ENCODE measurements at places on chromosomes 1 and 21. TPM values are rescaled to one million over a fixed set of nuclear protein-coding genes. Genes with fewer than 3 reads are reported as not detected.

GRCh38 chr1:47181955-47182675 lies 7.7 kb downstream of the PDZK1IP1 start:
- H3K27ac ChIP-seq: no peak overlapping the region
- no peak overlapping the region for H3K4me3 ChIP-seq
- H3K4me1 ChIP-seq: peaks cover 11% of the 10 kb centered on the region
- no peaks in the 10 kb centered on the region for H3K36me3 ChIP-seq

DNA sequence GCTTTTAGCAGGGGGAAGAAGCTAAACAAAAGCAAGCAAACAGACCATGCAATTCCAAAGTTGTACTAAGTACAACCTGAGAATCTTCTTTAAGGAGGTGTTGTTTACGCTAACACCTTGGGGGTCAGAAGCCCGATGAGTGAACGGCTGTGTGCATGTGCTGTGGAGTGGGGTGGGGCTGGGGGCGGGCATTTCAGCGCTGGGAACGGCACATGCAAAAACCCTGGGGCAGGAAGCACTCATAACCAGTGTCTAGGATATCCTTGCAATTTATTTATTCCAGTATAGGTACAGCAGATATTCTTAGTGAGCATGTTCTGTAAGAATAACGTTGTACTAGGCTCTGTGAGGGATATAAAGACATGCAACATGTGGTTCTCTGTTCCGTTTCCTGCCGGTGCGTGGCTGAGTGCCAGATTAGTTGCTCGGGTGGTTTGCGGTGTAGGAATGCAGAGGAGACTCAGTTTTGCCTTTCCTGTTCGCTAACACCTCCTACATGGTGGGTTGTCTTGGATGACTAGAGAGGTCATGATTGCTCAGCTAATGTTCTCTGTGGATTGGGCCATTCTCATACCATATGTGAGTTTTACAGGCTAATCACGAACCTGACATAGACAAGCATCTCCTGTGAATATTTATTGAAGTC lies 3.7 kb downstream of the FASLG start:
- DNase-seq: peak; percentile 32
- H3K4me3 ChIP-seq: no peak overlapping the region
- H3K27me3 ChIP-seq: no peaks in the 10 kb centered on the region
- no peak overlapping the region for H3K27ac ChIP-seq
- H3K4me1 ChIP-seq: no peaks in the 10 kb centered on the region

GRCh38 chr1:37038227-37039093 lies 4.1 kb upstream of the GRIK3 start:
- peaks cover 69% of the 10 kb centered on the region for H3K27me3 ChIP-seq
- no peak overlapping the region for H3K4me3 ChIP-seq
- peak; percentile 25 for DNase-seq
- H3K36me3 ChIP-seq: no peaks in the 10 kb centered on the region
- H3K27ac ChIP-seq: no peak overlapping the region

- DNase-seq: no peak
- no peaks in the 10 kb centered on the region for H3K36me3 ChIP-seq
- no peak overlapping the region for H3K4me3 ChIP-seq
- no peak overlapping the region for H3K27ac ChIP-seq
- H3K4me1 ChIP-seq: no peaks in the 10 kb centered on the region
These were observed 47.8 kb downstream of the UMODL1 start for GRCh38 chr21:42118901-42119300.

DNA sequence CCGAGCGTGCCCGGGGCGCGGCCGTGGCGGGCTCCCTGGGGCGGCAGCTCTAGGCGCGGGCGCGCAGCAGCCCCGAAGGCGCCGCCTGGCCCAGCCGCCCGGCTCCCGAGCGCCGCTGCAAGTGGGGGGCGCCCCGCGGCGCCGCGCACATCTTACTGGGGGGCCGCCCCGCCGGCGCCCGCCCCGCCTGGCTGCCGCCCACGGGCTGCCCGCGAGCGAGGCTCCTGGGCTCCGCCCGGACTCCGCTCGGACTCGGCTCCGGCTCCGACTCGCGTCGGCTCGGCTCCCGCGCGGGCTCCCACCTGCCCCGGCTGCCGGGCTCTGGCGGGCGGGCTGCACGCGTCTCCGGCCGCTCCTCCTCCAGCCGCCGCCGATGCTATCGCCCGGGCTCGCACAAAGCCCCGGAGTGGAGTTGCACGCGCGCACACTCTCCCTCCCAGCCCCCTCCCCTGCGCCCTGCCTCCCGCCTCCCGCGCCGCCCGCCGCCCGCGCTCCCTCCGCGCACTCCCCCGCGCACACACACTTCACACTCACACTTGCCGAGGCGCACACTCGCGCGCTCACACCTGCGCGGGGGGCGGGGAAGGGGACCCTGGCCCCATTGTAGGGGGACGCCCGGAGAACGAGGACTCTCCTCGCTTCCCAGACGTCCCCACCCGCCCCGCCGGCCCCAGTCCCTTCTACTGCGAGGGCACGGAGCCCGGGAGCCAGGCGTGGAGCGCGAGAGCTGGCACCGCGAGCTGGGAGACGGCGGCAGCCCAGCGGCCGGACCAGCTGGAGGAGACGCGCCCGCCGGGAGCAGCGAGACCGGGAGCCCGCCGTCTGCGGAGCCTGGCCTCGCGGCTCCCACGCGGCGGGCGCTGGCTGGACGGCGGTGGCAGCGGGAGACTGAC lies at the start of gene GRIK3:
Gene GRIK3 (minus strand): TSS at position 395 of the 893 bp plus-strand sequence. CDS start 407 bp downstream, outside the sequence.
- H3K27me3 ChIP-seq: peaks cover 79% of the 10 kb centered on the region
- no peak within 1 kb of the TSS for H3K4me3 ChIP-seq
- no peaks in the 10 kb centered on the region for H3K4me1 ChIP-seq
- no peak for DNase-seq

GRCh38 chr1:87284456-87285240 lies 44.0 kb upstream of the LMO4 start:
- no peak overlapping the region for H3K27ac ChIP-seq
- no peak for DNase-seq
- H3K27me3 ChIP-seq: no peaks in the 10 kb centered on the region
- no peak overlapping the region for H3K4me3 ChIP-seq

GRCh38 chr21:44740742-44741141 lies 29.4 kb upstream of the TSPEAR start:
- no peaks in the 10 kb centered on the region for H3K27me3 ChIP-seq
- no peak overlapping the region for H3K4me3 ChIP-seq
- no peaks in the 10 kb centered on the region for H3K4me1 ChIP-seq
- no peaks in the 10 kb centered on the region for H3K36me3 ChIP-seq
- no peak for DNase-seq
- no peak overlapping the region for H3K27ac ChIP-seq

DNA sequence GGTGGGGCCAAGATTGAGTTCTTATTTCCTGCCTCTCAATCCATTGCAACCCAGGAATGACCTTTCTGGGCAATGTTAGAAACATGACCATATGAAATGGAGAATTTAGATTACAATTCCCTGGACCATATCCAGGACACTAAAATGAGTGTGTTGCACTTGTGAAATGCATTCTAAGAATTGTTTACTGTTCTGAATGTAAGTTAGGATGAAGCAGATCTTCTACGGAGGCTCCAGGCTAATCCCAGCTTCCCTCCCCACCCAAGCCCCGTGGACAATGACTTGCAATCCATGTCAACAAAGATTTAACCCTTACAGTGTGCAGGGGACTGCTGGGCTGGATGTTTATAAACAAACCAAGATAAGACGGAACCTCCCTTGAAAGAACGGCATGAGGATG lies 31.7 kb upstream of the HAO2 start:
- H3K4me3 ChIP-seq: no peak overlapping the region
- H3K4me1 ChIP-seq: no peaks in the 10 kb centered on the region
- DNase-seq: no peak
- no peak overlapping the region for H3K27ac ChIP-seq
- H3K36me3 ChIP-seq: no peaks in the 10 kb centered on the region

- no peak for DNase-seq
- H3K27ac ChIP-seq: no peak overlapping the region
- no peaks in the 10 kb centered on the region for H3K36me3 ChIP-seq
These were observed 22.9 kb downstream of the SAMSN1 start for GRCh38 chr21:14523234-14523633.

DNA sequence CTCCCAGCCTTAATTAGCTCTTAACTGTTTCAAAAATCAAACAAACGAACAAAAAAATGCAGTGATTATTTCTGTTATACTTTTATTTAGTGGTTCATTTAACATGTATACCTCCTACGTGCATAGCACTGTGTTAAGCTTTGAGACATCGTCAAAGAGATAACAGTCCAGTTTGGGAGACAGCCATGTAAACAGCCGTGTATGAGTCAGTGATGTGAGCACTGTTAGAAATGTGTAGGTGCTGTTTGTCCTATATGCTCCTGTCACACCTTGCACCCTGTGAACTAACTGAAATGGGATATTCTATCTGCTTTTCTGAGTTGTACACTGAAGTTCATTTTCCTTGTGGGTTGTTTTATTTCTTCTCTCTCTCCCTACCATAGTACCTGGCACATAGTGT lies 109.7 kb upstream of the CACYBP start:
- H3K27me3 ChIP-seq: no peaks in the 10 kb centered on the region
- H3K4me3 ChIP-seq: no peak overlapping the region
- H3K27ac ChIP-seq: no peak overlapping the region
- DNase-seq: no peak
- H3K36me3 ChIP-seq: no peaks in the 10 kb centered on the region
- no peaks in the 10 kb centered on the region for H3K4me1 ChIP-seq

- H3K4me3 ChIP-seq: no peak overlapping the region
These were observed 458.5 kb upstream of the DEPDC1 start for GRCh38 chr1:68955424-68955823.

DNA sequence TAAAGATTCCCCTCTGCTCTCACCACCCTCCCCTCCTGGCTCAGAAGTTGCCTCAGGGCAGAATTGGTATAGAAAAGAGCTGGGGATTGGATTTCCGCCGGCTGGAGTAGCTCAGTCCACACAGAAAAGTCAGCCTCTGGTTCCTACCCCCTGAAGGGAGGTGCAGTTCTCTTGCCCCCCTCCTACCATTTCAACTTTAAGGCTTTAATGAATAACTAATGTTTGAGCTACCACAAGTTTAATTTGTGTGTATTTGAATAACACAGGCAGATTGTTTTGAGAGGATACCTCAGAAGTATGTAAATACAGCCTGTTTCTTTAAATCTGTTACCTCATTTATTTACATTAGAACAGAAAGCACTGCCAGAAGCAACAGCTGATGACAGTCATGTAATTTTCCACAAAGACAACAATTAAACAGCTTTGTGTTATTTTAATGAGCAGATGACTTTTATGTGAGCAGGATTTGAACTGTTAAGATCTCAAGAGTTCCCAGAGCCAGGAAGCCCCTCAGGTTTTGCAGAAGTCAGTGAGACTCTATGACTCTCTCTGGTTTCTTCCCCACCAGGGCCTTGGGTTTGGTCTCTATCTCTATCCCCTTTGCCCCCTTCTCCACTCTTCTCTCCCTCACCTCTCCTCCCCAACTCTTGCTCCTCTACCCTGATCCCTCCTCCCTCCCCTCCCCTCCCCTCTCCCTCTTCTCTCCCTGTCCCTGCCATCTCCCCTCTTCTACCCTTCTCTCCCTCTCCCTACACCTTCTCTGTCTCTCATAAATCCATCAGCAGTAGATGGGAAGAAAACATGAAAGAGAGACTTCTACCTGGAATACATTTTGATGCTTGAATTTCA lies 26.3 kb downstream of the DUSP10 start:
- peaks cover 17% of the 10 kb centered on the region for H3K4me1 ChIP-seq
- no peaks in the 10 kb centered on the region for H3K36me3 ChIP-seq
- H3K4me3 ChIP-seq: no peak overlapping the region
- no peaks in the 10 kb centered on the region for H3K27me3 ChIP-seq
- no peak for DNase-seq

GRCh38 chr1:118113261-118113660 lies 71.8 kb downstream of the SPAG17 start:
- no peaks in the 10 kb centered on the region for H3K36me3 ChIP-seq
- H3K4me1 ChIP-seq: no peaks in the 10 kb centered on the region
- no peaks in the 10 kb centered on the region for H3K27me3 ChIP-seq
- no peak overlapping the region for H3K4me3 ChIP-seq

DNA sequence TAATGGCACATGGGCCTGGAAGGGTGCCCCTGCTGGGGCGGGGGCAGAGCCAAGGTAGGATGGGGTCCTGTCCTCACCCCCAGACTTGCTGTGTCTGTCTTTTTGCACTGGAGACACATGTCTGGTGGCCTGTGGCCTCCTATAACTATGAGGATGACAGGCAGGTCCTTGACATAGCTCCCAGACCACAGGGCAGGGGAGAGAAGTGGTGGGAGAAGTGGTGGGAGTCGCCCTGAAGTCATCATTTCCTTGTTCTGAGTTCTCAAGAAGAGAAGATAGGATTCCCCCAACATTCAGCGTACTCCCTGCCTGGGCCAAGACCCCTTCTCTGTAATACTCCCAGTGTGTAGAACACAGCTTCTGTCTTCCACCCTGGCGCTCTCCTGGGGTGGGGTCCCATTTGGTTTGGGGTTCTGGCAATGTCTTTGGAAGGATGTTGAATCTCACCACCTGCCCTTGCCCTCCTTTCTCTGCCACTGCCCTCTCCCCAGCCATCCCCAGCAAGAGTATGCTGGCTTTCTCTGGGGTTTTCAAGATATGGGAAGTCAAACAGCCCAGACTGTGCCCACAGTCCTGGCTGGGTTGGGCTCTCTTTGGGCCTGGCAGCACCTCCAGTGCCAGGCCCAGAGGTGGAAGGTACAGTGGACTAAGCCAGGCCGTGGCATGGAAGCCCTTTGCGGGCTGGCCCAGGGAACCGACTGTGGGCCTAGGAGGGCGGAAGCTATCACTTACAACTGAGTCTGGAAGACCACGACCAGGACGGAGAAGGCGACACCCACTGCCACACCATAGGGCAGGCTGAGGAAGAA lies 19.4 kb downstream of the SLC26A9 start:
- no peaks in the 10 kb centered on the region for H3K27me3 ChIP-seq
- H3K4me3 ChIP-seq: no peak overlapping the region
- H3K36me3 ChIP-seq: no peaks in the 10 kb centered on the region
- H3K27ac ChIP-seq: no peak overlapping the region
- DNase-seq: no peak
- no peaks in the 10 kb centered on the region for H3K4me1 ChIP-seq

GRCh38 chr1:245015031-245015430 lies 139.8 kb upstream of the KIF26B start:
- DNase-seq: no peak
- H3K36me3 ChIP-seq: no peaks in the 10 kb centered on the region
- H3K27me3 ChIP-seq: no peaks in the 10 kb centered on the region

Gene NES
- 7.7 TPM for total RNA-seq

Gene OR6K3
- not detected for total RNA-seq

Gene TTC39A
- 44.8 TPM for total RNA-seq

Gene HTR1D
- not detected for total RNA-seq

Gene GJA4
- 21.3 TPM for total RNA-seq

Gene MROH9
- total RNA-seq: not detected

Gene HORMAD1
- total RNA-seq: not detected

Gene CLCA4
- not detected for total RNA-seq
